Sigmoid colon (tissue), 7 donors: ENCODE measurements at places on chromosomes 2 and 18. TPM values are rescaled to one million over a fixed set of nuclear protein-coding genes. Genes with fewer than 3 reads are reported as not detected.

GRCh38 chr2:29215073-29215472, 99.9 kb downstream of the CLIP4 start:
- DNase-seq: no peak

- no peak for DNase-seq
Measured at GRCh38 chr2:47050021-47050760, 104.9 kb downstream of the STPG4 start.

The RIT2 gene
- total RNA-seq: not detected

GRCh38 chr2:219018726-219019125, 22.6 kb downstream of the CFAP65 start:
- DNase-seq: no peak

The STAT4 gene
- total RNA-seq: 0.71 TPM

GRCh38 chr2:200494048-200494447, 15.8 kb downstream of the KCTD18 start:
- no peak for DNase-seq

The CTAGE1 gene
- total RNA-seq: not detected

The IL36RN gene
- total RNA-seq: not detected

DNA sequence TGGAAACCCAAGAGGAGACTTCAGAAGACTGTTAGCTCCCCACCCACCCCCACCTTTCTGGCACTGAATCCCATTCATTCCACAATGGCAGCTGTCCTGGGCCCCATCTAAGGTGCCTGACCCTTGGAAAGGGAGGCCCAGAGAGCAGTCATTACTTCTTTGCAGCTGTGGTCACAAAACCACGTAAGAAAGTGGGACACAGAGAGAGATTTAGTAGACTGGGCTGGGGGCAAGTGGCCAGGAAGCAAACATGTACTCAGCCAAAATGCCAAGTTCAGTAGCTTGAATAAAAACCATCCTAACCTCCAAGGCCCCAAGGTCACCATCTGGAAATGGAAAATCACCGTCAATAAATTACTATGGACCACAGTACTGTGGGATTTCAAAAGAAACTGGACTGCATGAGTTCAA, 381.4 kb downstream of the TNS1 start:
- DNase-seq: no peak

GRCh38 chr2:219499058-219499307, 292 bp downstream of the GMPPA start:
- no peak for DNase-seq

- DNase-seq: no peak
Measured at GRCh38 chr2:9895669-9896590, 52.7 kb downstream of the TAF1B start.

The ERFE gene
- 0.49 TPM for total RNA-seq

GRCh38 chr2:55138014-55138881, 88.0 kb upstream of the RTN4 start:
- DNase-seq: no peak

The EFR3B gene
- total RNA-seq: 1.8 TPM

The LBX2 gene
- total RNA-seq: not detected

The SOCS6 gene
- total RNA-seq: 16.6 TPM

GRCh38 chr18:79484661-79485621, 89.2 kb downstream of the NFATC1 start:
- peak; percentile 71 for DNase-seq

DNA sequence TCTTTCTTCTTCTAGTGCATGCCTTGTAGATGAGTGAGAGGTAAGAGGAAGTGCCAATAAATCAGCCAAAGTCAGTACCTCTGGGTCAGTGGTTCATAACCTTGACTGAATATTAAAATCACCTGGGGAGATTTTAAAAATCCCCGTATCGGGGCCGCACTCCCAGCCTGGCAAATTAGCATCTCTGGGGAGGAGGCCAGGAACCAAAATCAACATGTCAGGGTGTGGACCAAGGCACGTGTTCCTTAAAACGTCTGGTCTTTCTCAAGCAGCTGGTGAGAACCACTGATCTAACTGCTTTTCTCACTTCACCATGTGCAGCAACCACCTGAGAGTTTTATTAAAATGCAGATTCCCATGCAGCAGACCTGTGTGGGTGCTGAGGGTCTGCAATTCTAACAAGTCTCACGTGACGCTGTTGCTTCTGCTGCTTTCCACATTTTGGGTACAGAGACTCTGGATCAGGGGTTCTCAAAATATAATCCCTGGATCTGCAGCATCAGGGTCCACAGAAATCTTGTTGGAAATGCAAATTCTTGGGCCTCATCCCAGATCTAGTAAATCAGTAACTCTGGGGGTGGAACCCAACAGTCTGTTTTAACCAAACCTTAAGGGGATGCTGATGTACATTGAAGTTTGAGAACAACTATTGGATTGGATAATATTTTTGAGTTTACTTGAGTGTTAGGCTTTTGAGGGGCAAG, 49.5 kb downstream of the CHST9 start:
- no peak for DNase-seq

DNA sequence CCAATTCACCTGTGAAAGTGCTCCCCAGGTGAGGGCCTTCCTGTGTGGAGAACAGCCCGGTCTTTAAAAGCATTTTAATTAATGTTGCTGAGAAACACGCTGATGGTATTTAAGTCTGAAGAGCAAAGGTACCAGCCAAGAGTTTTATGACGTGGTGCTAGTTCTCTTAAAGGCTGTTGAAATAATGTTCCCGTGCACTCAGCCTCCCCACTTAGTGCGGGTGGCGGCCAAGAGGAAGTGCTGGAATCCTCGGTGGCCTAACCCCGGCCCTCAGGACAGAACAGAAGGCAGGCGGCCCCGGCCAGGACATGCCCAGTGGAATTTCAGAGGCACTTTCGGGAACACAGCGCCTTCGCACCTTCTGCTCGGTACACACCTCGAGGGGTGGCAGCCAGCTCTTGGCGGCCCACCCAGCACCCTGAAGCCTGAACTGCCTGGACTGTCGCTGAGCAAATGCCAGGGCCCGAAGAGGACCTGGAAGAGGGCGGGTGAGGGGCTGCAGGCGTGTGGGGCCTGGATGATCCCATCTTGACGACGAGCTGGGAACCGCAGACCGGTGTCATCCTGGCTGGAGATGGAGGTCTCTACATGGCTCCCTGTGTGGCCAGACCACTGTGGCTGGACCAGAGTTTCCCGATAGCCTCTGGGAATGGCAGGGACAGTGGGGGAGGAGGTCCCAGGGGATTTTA, 142.9 kb downstream of the ASB1 start:
- no peak for DNase-seq

DNA sequence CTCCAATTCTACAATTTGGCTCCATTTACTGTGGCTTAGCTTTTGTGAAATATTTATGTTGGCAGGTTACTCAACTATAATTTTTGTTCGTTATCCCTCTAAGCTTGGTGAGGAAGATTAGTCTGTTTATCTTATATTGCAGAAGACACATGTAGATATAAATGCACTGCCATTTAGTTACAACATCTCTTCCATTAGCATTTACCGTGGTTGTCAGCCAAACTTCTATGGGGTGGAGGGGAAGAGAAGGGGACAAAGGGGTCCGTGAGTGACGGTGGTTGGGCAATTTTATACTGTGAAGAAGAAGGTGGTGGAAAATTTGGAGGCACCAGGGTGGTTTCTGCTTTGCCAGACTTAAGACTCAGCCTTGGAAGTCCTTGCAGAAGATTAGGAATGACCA, 117.6 kb upstream of the CXCR4 start:
- DNase-seq: no peak

DNA sequence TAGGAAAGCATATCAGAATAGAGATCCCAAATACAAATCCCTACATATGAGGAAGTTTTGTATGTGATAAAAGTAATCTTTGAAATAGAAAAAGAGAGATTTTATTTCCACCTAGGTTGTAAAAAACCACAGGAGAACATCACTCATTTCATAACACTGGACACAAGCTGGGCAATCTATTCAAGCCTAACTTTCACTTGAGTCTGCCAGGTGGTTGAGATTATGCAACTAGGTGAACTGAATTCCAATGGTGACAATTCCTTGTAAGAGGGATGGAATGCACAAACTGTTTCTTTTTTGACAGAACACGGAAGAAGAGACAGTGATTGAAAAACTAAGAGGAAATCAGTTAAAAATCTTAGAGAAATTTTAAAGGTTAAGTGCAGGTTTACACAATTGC, 619.6 kb upstream of the TMEFF2 start:
- DNase-seq: no peak

DNA sequence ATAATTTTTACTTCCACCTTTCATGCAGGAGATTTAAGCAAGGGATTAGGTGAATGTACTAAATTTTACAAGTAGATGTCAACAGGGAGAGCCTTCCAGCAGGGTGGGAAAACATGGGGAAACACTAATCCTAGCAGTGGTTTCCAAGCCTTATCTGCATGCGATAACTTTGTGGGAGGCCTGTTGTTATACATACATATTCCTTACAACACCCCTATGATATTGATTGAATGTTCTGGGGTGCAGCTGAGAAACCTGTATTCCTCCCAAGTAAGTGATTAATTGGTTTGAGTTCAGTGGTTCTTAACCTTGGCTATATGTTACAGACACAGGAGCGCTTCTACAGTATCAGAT, 65.9 kb downstream of the COL4A4 start:
- no peak for DNase-seq

- peak; percentile 44 for DNase-seq
Measured at GRCh38 chr2:20410556-20411277, 36.2 kb upstream of the RHOB start.

GRCh38 chr18:76374330-76375281, 120.4 kb downstream of the ZNF516 start:
- no peak for DNase-seq

The DCC gene
- 0.16 TPM for total RNA-seq

GRCh38 chr2:2899826-2900225, 477.8 kb downstream of the EIPR1 start:
- no peak for DNase-seq

GRCh38 chr2:177885828-177886466, 186.6 kb downstream of the PDE11A start:
- DNase-seq: no peak

The TMEFF2 gene
- total RNA-seq: 1.4 TPM

The GTF2A1L gene
- 30.7 TPM for total RNA-seq

The PLEKHH2 gene
- 83.1 TPM for total RNA-seq

- no peak for DNase-seq
Measured at GRCh38 chr2:158460632-158461297, 4.0 kb downstream of the PKP4 start.

The SPP2 gene
- not detected for total RNA-seq

DNA sequence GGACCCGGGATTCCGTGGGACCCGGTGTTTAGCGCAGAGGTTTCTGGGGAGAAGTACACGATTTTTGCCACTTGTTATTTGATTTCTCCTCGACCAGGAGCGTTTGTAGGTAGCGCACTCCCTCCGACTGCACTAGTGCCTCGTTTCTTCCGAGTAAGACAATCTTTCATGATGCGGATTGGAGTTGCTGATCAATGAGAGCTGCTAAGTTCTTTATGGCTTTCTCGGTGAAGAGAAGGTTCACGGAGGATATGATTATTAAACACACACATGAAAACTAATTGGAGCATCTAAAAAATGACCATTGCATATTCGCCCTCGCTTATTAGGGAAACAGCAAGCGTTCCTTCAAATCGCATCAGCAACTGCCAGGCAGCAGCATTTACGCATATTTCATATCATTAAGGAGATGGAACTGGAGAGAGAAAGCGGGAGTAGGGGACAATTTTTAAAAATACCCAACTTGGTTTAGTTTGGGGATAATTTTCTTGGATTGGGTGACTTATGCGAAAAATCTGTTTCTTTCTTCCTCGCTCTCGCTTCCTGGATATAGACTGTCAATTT, 616 bp downstream of the EML6 start:
- no peak for DNase-seq

DNA sequence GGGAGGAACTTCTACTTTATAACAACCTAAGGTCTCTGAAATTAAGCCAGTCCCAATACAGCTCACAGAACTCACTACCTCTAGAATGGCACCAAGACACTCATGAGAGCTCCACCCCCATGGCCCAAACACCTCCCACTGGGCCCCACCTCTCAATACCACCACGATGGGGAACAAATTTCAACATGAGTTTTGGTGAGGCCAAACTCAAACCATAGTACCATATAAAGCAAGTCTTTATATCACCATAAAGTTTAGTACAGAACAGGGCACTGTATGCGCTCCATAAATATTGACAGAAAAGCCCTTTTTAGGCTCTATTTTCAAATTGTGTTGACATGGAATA, 3.3 kb downstream of the AFG3L2 start:
- no peak for DNase-seq

- DNase-seq: no peak
Measured at GRCh38 chr2:210562502-210563080, 6.2 kb downstream of the CPS1 start.
